Activated effector memory CD4-positive, alpha-beta T cell treated with Interleukin-2 at 50 U/mL for 16 hours (primary cell): ENCODE measurements at places on chromosomes 12 and 14.

GRCh38 chr12:69701826-69702225 lies 2.7 kb upstream of the BEST3 start:
- no peak for DNase-seq

DNA sequence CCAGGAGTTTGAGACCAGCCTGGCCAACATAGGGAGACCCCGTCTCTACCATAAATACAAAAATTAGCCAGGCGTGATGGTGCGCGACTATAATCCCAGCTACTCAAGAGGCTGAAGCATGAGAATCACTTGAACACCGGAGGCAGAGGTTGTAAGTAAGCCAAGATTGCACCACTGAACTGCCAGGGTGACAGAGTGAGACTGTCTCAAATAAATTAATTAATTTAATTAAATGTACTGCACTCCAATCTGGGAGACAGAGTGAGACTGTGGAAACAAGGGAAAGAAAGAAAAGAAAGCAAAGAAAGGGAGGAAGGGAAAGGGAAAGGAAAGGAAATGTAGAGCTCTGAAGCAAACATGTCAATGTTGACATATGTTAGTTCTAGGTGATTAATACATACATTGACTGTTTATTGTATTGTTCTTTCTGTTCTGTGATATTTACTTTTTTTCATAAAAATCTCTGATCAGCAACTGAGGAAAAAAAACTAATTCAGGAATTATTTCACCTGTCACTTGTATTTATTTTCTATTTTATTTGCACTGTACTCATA lies 99.6 kb downstream of the DENND5B start:
- DNase-seq, result no peak

DNA sequence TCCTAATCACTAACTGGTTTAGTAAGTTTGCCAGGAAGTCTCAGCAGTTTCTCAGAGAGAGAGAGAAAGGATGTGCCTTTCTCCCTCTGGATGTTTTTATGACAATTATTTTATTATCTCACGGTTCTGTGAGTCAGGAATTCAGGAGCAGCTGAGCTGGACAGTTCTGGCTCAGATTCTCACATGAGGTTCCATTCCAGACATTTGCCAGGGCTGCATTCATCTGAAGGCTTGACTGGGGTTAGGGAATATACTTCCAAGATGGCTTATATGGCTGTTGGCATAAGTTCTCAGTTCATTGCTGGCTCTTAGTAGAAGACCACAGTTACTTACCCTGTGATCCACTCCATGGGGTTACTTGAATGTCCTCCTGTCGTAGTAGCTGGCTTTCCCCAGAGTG lies 101.2 kb upstream of the ATF7IP start:
- no peak for DNase-seq

GRCh38 chr12:50256761-50257160 lies 26.6 kb downstream of the LIMA1 start:
- DNase-seq, result no peak

DNA sequence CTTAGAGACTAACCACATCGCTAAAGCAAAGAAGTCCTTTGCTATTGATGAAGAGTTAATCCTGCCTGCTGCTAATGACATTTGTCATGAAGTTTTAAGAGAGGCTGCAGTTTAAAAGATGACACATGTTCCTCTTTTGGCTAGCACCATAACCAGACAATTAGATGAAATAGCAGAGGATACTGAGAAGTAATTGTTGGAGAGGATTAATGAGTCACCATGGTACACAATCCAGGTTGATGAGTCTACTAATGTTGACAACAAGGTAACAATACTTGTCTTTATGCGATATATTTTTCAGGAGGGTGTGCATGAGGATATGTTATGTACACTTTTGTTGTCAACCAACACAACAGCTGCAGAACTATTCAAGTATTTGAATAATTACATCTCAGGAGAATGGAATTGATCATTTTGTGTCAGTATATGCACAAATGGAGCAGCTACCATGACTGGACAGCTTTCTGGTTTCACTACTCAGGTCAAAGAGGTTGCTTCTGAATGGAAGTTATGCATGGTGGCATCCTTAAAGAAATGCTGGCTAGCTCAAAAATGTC lies 56.7 kb downstream of the LRRIQ1 start:
- DNase-seq, result no peak

DNA sequence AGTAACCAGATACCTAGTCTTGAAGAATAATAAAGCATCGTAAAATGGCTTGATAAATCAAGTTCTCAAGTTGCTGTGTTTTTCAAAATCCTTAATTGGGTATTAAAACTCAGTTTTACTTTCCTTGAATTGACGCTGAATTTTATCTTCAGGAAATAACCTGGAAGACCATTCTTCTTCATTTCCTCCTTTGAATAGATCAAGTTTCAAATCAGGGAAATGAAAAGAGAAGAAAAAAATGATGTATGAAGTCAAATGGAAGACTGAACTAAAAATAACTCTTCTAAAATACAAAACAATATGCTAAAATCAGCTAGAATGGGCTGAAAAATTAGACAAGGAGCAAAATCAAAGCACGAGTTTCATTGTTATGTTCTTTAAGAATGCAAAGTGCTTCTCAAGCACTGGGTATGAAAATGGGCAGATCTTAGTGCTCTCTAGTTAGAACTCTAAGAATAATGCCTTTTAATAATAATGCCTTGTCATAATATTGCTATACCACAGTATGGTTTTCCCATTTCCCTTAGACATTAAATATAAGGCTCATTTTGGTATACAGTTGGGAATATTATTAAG lies 54.6 kb upstream of the CLEC14A start:
- no peak for DNase-seq

DNA sequence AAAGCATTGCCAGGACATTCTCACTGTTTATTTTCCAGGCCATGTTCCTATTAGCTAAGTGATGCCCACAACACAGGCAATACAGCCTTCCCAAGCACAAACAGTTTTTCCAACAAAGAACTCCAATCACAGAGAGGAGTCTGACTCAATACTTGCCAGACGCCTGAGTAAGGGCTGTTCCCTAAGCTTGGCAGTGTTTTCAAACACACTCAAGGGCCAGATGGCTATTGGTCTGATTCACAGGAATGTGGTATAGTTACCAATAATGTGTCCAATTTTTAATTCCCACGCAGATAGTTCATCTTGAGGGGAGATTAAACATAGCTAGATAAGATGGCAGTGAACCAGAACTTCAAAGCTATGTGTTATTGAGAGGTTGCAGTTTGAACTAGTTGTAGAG lies 381.0 kb downstream of the SNAPC1 start:
- DNase-seq, result no peak

GRCh38 chr14:78836777-78837176 lies 666.6 kb downstream of the NRXN3 start:
- DNase-seq, result no peak

DNA sequence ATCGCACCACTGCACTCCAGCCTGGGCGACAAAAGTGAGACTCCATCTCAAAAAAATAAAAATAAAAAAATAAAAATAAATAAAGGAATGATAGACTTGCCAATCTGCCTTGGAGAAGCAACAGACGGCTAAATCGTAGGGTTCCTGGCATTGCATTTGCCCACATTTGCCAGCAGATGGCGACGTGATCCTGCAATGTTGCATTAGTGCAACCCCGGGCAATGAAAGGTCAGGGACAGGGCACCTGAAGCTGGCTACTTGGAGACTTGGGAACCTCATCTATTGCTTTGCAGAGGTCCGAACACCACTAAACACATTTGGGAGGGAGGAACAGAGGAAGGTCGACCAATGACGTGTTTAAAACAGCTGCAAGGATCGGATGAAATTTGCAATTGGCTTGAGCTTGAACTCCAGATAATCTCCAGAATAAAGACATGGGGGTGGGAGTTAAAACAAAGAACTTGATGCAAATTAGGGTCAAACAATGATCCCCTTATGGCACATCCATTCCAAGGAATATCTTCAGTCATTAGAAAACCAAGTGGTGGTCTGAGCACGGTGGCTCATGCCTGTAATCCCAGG lies 34.6 kb downstream of the SPRING1 start:
- peak; percentile 47 for DNase-seq

GRCh38 chr12:116360579-116361413 lies 83.3 kb upstream of the MED13L start:
- DNase-seq, result no peak

DNA sequence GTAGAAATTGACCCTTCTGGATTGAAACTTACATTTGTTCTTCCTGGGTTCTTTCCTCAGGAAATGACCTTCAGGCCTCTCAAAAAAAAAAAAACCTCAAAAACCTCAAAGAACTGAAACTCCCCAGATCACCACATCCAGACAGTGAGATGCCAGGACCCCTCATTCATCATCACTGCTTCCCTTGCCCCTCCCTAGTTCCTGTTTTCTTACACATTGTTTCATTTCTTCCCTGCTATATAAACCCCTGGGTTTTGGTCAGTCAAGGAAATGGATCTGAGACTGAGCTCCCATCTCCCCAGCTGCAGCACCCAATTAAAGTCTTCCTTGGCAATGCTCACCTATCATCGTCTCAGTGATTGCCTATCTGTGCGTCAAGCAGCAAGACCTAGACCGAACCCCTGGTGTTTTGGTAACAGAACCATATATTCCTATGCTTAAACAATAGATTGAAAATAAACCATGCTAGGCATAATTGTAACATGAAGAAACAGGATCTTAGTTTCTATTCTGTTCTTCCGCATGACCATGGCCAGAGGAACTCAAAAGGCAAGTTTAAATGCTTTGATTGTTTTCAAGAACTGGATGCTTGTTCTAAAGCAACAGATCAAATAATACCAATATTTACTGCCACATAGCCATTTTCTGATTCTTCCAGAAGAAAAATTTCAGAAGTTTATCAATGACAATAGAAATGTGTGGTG lies 108.0 kb upstream of the MAX start:
- no peak for DNase-seq

DNA sequence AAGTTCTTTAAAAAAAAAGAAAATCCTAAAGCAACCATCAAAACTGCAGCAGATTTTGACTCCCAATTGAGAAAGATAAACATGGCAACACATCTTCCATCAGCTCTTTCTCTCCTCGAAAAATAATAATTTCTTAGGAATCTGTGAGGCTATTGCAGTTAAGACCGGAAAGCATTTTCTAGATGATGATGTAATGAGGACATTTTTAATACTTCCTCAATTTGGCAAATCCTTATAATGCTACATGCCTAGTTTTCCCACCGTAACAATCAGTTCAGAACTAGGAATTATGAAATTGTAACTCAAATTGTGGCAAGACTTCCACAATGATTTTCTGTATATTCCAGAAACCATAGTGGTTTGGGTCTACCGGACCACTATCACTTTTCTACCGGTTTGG lies 180.9 kb upstream of the PDE3A start:
- no peak for DNase-seq

GRCh38 chr12:108361606-108362005 lies 22.5 kb upstream of the CMKLR1 start:
- no peak for DNase-seq

DNA sequence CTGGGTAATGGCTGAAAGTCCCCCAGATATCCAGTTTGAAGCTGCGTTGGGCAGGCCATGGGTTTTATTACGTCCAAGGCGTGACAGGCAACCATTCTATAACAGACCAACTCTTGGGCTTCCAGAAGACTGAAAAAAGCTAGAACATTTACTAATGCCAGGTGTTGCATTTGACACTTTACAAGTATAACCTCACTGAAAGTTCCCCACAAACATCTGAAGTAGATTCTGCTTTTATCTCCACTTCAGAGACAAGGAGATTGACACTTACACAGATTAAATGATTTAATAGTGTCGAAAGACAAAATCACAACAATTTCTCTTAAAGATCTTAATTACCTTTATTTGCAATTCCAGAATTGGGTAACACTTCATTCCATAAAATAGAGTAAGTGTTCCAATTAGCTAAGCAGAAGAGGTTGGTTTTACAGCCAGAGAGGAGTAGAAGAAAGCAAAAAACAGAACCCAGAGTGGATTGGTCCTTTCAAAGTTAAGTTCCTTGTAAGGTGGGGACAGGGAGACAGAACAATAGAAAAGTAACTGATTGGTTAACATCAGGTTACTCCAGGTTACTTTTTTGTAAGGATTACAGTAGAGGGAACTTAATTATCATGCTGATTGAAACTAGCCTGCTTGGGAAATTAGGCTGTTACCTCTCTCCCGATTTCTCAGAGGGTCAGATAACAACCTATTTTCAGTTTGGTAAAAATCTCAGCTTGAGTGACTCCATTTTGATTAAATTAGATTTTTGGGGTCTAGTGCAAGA lies 11.3 kb downstream of the SOCS2 start:
- DNase-seq, result no peak

DNA sequence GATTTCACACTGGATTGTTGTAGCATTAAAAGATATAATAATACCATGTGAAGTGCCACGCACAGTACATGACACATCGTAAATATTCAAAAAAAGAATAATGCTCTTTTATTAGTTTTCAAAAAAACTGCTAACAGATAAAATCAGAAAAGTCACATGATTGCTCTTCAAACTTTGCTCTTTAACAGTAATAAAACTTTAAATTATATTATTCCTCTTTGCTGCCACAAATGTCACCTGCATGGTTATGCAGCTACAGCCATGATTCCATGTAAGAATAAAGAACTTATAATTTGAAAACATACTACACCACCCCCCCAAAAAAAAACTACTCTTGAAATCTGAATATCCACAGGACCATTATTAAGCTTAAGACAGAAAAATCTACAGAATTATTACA lies 90.0 kb downstream of the SLC2A13 start:
- no peak for DNase-seq

DNA sequence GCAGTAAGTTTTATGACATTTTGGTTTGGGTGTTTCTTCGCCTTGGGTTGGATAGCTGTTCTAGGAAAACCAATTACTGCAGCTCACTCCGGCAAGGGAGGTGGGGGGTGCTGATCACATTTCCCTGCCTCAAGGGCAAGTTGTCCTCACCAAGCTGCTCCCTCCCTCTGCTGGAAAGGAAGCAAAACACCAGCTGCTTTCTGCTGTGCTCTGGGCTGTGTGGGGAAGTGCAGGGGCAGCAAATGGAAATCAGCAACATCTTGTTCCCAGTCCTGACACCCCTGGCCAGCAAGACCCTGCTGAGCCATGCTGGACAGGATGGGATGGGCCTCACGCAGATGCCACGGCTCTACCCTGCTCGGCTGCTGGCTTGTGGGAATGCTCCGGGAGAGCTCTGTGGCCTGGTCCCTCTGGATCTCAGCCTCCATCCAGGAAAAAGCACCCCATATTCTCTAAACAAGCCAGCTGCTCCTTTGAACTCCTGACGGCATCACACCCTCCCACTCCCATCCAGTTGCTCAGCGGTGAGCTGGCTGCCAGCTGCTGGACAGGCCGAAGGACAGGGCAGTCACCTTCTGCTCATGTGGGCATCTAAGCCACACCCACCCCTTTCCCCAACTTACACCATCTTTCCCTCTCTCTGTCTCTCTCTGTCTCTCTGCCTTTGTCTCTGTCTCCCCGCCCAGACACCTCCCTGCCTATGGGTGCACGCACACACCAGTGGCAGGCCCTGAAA lies 52.4 kb upstream of the EIF5 start:
- no peak for DNase-seq

DNA sequence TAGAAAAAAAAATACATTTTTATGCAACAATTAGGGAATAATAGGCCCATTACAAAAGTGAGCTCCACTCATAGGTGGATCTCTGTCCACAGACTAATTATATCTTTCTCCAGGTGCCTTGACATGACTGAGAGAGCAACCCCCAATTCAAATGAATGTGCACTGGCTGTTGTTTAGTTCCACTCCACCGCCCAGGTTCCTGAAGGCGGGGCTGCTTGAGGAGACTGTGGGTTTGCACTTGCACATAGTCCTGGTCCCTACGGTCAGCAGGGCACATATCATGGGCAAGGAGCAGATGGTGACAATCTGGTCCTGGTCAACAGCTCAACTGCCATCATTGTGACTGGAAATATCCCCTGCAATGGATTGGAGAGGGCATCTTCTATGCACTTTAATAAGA lies 195.6 kb upstream of the PWP1 start:
- no peak for DNase-seq

- no peak for DNase-seq
These were observed 1.5 kb downstream of the KRT75 start for GRCh38 chr12:52432559-52433207.

GRCh38 chr12:116121453-116121871 lies 156.0 kb downstream of the MED13L start:
- no peak for DNase-seq
